Lung (tissue), 17 donors: ENCODE measurements at places on chromosomes 3 and 15.

DNA sequence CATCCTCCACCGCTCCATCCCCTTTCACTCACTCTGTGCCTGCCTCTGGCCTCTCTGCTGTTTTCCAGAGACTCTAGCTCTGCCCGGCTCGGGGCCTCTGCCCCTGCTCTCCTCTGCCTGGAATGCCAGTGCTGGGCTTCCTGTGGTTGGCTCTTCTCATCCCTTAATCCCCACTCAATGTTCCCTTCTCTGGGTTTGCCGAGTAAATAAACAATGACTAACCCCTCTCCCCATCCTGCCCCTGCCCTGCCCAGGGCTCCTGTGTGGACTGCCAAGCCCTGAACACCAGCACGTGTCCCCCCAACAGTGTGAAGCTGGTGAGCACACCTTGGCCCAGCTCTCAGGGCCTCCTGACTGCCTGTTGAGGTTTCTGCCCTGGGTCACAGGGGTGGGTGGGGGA lies 12.2 kb downstream of the STAB1 start:
- no peak for DNase-seq

DNA sequence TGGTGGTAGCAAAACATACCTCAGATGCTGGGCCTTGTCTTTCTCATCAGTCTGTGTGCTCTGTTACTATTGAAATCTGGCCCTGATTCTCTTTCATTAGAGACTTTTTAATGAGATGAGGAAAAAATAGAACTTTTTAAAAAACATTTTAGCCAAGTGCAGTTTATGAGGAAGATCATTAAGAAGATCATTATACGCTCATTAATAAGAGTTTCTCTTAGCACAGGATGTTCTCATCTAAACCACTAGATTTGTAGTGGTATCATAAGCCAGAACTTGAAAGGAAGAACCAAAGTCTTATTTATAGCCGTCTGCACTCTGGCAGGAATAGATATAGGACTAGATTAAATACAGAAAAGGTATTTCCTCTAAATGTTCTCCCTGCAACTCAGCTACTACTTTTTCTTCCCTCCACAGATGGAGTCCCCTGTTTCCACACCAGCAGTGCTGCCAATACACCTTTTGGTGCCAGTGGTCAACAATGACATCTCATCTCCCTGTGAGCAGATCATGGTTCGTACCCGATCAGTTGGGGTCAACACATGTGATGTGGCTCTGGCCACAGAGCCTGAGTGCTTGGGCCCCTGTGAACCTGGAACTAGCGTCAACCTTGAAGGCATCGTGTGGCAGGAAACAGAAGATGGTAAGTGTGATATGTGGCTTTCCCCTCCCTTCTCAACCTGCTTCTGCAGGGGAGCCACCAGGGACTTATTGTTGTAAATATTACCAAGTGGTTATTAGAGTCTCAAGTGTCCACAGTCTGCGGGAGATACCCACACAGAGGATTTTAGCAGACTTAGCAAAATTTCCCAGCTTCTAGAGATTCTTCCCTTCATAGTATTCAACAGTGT lies 152.8 kb downstream of the RBPMS2 start:
- DNase-seq = no peak

DNA sequence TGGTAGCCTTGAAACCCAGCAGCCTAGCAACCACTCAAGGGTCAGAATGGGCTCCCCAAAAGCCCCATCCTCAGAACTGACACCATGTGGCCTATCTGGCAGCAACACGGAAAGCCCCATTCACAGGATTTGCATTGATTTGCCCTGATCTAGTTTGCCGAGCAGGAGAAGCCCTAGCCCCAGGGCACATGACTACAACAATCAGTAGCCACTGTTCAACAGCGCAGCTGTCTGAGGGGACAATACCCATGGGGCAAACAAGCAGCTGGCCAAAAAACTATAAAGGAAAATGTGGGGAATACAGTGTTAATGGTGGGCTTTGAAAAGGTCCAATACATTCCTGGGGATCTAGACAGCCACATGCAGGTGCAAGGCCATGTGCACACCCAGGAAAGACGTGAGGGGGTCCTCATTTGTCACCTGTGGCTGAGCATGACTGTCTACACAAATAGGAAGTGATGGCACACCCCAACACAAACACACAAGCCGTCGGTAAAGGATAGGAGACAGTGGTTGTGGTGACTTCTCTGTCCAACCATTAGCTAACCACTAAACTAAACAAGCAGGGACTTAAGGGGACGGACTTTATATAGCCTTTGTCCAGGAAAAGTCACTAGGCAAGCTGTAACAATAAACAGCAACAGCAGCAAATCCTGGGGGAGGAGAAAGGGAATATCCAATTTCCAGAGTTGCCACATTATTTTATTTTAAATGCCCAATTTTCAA lies 113.7 kb downstream of the LRIG1 start:
- DNase-seq = no peak

DNA sequence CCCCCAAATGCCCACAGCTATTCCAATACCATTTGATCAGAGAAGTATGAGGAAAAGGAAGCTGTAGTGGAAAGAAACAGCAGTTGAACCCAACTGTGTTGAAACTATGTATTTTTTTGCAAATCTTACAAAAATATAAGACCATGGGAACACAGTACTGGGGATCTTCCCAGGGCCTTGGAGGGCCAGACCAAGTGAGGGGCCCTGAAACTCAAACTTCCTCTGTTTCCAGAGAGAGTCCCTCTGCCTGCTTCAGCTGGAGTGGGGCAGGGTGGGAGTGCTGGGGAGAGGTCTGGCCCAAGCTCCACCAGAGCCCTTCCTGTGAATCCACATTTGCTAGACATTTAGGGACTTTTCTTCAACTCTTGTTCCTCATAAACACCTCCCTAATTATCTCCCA lies 263.9 kb downstream of the CHST2 start:
- no peak for DNase-seq

GRCh38 chr15:101180620-101181307 lies 71.1 kb downstream of the CHSY1 start:
- DNase-seq = no peak
